ENCODE measurements at places on chromosomes 4 and X.

GRCh38 chr4:91830681-91831395, 472.9 kb upstream of the GRID2 start:
- DNase-seq: no peak

- DNase-seq: peak; percentile 88
Observed at GRCh38 chr4:73978886-73979285, 2.9 kb downstream of the PF4 start.

DNA sequence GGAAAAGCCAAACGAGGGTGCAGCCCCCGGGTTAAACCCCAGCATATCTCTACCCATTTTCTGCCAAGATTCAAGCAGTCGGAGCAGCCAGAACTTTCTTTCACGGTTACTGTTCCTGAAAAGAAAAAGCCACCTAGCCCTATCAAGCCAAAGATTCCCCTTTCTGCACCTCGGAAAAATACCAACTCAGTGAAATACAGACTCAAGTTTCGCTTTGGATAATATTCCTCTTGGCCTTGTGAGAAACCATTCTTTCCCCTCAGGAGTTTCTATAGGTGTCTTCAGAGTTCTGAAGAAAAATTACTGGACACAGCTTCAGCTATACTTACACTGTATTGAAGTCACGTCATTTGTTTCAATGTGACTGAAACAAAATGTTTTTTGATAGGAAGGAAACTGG, 20.0 kb downstream of the FGF5 start:
- no peak for DNase-seq

DNA sequence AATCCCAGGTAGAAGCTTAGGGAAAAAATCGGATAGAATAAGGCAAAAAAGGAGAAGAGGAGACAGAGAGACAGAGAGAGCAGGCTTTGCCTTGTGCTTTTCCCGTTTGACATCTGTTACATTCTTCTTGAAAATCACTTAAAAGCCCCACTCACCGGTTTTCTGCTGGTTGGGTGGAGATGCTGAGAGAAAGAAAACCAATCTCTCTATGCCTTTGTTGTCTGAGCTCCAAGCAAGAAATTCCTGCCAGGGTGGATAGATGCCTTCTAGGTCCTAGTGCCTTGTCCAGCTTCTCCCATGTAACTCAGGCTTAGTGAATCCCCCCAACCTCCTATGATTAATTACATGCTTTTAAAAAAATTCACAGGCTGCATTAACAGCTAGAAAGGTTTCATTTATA, at the start of gene DCX:
TSS of gene DCX (minus strand) at position 210 of the 400 bp plus-strand sequence. CDS start 1,794 bp downstream, outside the sequence.
- no peak for DNase-seq

GRCh38 chr4:47913861-47914219, 543 bp downstream of the NFXL1 start:
- DNase-seq: no peak

GRCh38 chr4:118770741-118771187, 65.2 kb downstream of the SEC24D start:
- no peak for DNase-seq

GRCh38 chrX:150605603-150606002, 37.2 kb downstream of the MTM1 start:
- DNase-seq: no peak

- no peak for DNase-seq
Observed at GRCh38 chrX:148204195-148204594, 223.1 kb downstream of the FMR1NB start.

GRCh38 chrX:40449396-40449795, 131.4 kb upstream of the ATP6AP2 start:
- no peak for DNase-seq

GRCh38 chr4:8582436-8582835, 2.2 kb downstream of the GPR78 start:
- no peak for DNase-seq

DNA sequence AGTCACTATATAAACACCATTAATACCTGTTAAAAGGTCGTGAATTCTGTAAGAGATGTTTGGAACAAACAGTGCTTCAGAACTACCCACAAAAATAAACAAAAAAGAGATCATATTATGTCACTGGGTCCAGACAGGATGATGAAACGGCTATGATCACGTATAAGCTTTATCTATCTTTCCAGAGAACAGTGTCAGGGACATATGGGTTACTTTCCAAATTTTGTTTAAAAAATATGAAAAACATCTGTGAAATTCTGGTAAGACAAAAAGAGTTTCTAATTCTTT, 90.0 kb downstream of the SORBS2 start:
- peak; percentile 74 for DNase-seq

DNA sequence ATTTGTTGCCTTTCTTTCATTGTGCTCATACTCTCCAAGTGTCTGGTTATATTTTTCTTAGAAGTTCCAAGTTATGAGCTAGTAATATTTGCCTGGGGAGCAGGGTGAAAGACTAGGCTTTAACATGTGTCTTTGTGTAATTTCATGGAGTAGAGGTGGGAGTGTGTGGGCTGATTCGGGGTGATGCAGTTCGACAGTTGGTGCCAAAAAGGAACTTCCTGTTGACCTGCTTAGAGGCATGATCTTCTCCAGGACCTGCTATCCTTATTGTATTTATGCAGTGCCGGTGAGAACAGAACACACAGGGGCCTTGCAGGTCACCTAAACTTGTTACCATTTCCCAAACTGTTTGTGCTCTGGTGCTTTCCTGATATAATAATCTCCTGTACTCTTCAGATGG, 21.2 kb downstream of the USP53 start:
- DNase-seq: peak; percentile 51

DNA sequence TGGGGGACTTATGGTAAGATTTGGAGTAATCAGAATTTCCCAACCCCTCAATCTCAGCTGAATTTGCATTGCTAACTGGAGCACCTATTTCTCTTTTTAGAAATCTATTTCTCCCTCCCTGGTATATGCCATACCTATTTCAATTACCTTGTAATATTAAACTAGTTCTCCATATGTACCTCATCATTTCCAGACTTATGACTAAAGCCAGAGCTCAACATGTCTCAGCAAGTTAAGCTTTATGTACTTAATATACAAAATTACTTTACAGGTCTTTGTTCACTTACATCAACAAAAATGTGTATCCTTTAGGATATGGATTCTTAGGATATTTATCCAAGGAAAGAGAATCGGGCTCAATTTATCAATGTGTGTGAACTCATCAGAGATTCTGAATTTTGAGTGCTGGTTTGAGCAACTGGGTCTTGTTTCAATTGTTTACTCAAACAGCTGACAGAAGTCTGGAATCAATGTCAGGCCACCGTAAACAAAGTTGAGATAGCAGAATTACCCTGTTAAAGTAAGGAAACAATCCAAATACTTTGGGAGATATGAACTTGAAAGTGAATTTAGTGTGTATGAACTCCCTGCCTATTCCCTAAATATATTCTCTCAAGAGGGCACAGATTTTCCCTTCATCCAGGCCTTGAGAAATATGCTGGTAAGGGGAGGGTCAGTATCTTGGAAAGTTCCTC, 199.6 kb downstream of the VEGFC start:
- no peak for DNase-seq

GRCh38 chr4:175951794-175952193, 113.8 kb upstream of the WDR17 start:
- DNase-seq: peak; percentile 34

GRCh38 chrX:139196890-139197289, 333.6 kb upstream of the F9 start:
- no peak for DNase-seq

DNA sequence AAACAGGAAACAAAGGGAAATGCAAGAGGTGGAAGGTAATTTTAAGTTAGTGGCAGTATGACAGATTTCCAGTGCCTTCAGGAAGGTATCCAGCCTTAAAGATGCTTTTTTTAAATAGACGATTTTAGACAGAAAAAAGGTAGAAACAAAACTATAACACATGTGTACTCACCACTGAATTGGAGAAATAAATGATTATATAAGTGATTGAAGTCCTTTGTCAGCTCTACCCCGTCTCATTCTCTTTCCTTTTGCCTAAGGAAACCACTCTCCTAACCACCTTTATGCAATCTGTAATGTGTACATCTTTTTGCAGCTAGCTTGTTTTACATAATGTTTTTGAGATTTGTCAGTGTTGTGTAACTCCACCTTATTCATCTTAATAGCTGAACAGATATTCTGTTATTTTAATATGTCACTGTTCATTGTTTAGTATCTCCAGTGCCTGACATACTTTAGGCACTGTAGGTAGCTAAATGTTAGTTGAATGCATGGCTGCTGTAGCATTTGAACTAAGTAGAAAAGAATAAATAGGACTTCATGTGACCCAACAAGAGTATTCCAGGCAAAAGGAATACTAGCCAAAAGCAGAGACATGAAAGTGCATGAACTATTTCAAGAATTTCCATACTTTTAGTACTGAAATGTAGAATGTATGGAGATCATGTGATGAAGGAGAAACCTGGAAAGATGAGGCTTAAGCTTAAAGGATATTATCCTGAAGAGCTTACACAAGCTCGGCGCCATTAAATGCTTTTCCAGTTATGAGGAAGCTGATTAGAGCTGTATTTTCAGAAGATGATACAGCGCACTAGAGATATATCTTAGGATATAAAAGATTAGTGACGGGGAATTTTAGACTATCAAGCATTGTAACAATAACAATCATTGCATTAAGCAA, 865 bp downstream of the FAM200B start:
- DNase-seq: peak; percentile 32

DNA sequence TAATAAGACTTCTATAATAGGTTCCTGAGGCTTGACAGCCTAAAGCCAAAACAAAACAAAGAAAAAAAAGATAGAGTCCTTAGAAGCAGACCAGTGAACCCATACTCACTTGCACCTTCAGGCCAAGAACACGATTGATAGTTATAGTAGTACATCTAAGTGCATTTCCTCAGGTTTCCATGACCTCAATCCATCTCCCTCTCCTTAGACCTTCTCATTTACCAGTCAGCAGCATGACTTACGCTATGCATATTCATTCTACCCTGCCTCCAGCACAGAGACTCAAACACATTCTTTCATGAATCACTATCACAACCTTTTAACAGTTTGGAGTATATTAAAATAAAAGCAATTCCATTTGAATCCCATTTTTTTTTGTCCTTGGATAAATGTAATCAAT, 855.6 kb downstream of the CCSER1 start:
- DNase-seq: no peak

GRCh38 chrX:40146262-40147125, 48.7 kb upstream of the BCOR start:
- DNase-seq: no peak

DNA sequence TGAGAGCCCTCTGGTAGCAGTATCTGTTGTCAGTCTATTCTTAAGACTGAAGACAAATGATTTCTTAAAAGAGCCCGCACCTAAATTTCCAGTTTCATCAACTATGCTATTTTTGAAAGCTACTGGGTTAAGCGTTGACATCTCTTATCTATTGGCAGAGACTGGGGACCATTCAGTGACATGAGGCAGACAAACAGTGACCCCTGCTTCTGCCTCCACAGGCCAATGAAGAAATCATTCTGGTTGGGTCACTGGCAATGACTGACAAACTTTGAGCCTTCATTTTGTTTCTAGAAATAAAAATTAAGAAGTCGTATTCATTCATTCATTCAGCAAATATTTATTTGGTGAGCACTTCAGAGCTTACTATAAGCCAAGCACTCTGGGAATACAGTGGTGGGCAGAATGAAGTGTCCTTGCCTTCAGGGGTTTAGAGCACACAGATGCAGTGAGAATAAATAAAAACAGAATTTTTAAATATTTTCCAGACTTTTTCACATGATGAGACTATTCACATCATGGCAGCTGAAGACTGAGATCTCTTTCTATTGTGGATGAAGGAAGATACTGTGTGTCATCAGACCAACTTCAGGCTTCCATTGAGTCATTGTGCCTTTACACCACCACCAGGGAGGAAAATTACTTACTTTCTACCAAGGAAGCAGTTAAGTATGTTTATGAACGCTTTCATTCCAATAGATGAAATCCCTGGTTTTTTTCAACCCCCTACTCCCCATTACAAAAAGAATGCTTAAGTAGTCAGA, 36.0 kb downstream of the SORBS2 start:
- DNase-seq: no peak

DNA sequence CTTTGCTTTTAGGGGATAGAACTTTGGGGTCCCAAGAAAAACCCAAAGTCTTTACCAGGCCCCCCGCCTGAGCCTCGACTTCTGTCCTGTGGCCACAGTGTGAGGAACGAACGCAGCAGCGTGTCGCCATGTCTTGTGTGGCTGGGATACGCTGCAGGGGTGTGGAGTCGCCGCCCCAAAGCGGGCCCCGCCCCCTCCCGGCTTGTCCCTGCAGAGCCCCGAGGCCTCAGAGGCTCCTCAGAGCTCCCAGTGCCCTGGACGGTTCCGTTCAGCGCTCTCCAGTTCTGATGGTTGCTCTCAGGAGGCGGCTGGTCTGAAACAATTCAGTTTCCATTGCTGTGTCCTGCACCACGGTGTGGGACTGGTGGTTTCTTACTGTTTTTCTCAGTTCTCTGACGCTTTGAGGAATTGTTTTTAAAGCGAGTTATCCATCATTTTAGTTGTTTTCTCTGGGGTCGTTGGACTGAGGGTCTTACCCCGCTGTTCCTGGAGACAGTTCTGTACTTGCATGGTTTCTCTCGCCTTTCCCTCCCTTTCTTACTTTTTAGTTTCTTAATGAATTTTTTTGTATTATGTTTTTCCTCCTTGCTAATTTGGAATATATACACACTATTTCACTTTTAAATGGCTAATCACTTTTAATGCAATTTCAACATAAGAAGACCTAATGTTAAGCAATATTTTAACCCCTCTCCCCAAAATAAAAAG, 1.6 kb upstream of the IDUA start:
- no peak for DNase-seq

GRCh38 chrX:40006106-40007017, 91.4 kb downstream of the BCOR start:
- DNase-seq: no peak

DNA sequence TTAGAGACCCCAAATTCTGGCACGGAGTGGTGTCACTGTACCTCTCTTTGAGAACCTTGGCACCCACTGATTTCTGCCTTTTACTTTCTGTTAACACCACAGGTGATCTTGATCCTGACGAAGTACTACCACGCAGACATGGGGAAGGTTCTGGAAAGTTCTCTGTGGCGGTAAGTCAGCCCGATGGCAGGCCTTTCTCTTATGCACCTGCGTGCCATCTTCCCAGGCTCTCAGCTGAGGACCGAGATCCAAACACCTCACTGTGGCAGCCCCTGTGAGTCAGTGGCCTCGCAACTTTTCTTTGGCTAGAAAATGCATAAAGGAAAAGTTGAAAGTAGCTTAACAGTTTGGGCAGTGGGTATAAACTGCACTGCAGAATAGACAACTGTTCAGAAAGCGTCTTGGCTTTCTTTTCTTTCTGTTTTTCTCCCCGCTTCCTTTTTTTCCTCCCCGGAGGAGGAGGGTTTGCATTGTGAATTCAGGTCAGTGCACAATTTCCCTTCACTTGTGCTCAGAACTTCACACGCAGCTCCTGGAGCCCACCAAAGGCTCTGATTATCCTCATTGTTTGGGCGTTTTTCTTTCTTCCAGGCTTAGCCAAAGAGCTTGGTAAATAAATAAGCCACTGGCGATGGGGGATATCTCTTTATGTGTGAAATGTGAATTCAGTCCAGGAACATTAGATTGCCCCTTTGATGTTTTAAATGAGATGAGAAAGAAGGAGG, 38.4 kb downstream of the PSAPL1 start:
- no peak for DNase-seq
